Left renal pelvis (tissue), 4 donors: ENCODE measurements at places on chromosomes 11 and 22.
A peak's percentile ranks its signal among the peaks of the same experiment; 100 is the strongest.

GRCh38 chr22:50697667-50698506 lies 25.3 kb downstream of the SHANK3 start:
- no peak for DNase-seq

- DNase-seq: no peak
These were observed 65.3 kb downstream of the MCM5 start for GRCh38 chr22:35465109-35465701.

GRCh38 chr11:80432057-80432456 lies 991.2 kb upstream of the TENM4 start:
- no peak for DNase-seq

GRCh38 chr22:44183287-44183588 lies 2.5 kb downstream of the PARVG start:
- DNase-seq: no peak

- no peak for DNase-seq
These were observed 87.3 kb downstream of the SIK3 start for GRCh38 chr11:117010808-117011540.

DNA sequence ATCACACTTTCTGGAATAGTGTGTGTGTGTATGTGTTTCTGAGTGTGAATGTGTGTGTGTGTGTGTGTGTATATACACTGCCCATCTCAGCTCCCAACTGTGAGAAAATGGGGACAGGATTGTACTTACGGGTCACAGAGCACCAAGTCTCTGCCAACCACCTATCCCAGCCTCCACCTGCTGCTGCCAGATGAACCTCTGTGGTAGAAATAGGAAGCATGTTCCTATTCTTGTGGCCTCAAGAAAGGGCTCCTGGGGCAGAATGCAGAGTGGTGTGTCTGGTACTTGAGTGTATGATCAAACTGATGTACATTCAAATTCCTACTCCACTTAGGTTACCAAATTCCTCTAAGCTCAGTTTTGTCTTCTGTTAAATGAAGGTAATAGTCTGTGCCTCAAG lies 14.6 kb downstream of the UBASH3B start:
- DNase-seq: no peak

DNA sequence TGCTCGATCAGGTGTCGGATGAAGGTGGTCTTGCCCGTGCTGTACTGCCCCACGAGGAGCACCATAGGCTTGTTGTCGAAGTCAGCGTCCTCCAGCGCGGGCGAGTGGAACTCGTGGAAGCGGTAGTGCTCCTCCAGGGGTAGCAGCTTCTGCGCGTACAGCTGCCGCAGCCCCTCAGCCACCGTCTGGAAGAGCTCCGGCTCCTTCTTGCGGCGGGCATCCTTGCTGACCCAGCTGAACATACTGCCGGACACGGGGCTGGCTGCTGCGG lies 263 bp downstream of the EHD1 start:
- DNase-seq: no peak

DNA sequence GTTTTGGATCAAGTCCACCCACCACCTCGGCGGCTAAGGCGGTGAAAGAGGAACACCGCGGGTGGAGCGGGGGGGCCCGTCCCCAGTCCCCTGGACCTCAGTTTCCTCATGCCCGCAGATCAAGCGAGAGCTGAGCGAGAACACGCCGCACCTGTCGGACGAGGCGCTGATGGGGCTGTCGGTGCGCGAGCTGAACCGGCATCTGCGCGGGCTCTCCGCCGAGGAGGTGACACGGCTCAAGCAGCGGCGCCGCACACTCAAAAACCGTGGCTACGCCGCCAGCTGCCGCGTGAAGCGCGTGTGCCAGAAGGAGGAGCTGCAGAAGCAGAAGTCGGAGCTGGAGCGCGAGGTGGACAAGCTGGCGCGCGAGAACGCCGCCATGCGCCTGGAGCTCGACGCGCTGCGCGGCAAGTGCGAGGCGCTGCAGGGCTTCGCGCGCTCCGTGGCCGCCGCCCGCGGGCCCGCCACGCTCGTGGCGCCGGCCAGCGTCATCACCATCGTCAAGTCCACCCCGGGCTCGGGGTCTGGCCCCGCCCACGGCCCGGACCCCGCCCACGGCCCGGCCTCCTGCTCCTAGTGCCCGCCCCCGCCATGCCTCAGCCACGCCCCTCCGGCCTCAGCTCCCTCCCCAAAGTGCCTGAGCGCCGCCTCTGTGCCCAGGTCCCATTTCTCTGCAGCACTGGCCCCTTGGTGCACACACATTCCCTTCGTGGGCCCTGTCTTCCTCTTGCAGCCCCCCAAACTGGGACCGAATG lies 12.7 kb downstream of the MAFF start:
- no peak for DNase-seq

GRCh38 chr11:132549001-132549400 lies 983.3 kb downstream of the OPCML start:
- no peak for DNase-seq

- DNase-seq: no peak
These were observed 310.2 kb downstream of the DDX10 start for GRCh38 chr11:108975026-108975425.

DNA sequence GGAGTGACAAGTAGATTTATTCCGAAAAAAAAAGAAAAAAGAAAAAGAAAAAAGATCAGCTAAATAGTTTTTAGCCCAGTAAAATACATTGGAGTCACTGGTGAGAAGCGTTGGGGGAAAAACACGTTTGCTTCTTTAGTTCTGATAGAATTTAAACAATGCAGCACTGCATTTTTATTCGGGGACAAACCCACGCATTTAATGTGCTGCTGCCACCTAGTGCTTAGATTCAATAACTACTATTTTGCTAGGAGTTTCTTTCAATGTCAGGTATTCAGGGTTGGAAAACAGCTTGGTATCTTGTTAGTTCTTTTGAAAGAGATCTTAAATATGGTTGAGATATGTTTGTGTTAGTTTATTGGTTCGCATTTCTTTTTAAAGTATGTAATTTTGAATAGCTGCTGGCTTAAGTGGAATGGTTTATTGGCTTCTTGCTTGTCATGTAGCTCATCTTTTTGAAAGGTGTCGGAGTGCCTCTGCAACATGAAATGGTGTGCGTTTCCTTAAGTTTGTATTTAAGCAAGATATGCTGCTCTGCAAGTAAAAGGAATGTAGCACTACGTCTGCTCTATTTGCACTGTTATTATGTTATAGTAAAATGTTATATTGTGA lies 41.9 kb downstream of the SVIP start:
- peak; percentile 6 for DNase-seq

DNA sequence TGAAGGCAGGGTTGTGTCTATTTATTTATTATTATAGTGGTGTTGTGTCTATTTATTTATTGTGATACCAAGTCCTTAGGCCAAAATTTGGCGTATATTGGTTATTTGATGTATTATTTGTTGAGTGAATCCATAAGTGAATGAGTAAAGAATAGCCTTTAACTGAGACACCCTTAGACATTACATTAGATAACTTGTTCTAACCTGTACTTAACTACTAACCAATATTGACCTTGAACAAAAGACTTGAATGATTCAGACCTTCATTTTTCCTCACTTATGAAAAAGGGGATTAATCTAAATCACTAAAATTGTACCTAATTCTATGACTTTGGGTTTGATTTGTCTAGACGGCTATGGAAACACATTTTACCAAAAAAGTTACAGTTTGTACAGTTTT lies 370.5 kb downstream of the JRKL start:
- DNase-seq: no peak
